Mesenchymal stem cell (in vitro differentiated cells and primary cell): ENCODE measurements at places on chromosomes 2 and 18.

DNA sequence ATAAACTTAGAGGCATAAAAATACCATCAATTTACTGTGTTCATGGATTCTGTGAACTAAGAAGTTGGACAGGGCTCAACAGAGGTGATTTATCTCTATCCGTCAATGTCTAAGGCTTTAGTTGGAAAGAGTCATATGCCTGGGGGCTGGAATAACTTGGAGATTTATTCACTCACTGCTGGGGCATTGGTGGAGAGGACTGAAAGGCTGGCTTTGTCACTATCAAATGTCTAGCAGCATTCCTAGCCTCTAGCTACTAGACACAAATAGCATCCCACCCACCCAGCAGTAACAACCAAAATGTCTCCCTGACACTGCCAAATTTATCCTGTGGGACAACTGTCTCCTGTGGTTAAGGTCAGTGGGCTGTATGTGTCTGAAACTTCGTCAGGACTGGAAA, 71.0 kb downstream of the EVA1A start:
- H3K4me1 ChIP-seq: no peaks in the 10 kb centered on the region
- no peak for DNase-seq
- H3K27me3 ChIP-seq: no peaks in the 10 kb centered on the region
- H3K36me3 ChIP-seq: peaks cover 27% of the 10 kb centered on the region

DNA sequence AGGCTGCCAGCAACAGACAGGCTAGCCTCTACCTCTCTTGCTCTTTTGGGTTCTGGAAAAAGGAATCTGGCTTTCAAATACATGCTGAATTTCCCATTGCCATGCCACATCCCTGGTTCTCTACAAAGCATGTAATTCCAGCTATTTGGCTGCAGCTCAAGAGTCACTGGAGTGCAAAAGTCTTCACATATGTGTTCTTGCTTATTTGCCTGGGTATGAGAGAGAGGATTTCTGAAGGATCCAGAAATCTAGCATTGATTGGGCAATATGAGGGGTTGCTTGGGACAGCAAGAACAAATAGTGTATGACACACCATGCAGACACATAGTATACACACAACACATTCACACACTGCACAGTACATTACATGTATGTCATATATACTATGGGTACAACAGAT, 30.7 kb upstream of the LGALSL start:
- H3K4me1 ChIP-seq: no peaks in the 10 kb centered on the region
- H3K4me3 ChIP-seq: no peak overlapping the region
- H3K36me3 ChIP-seq: no peaks in the 10 kb centered on the region
- H3K27me3 ChIP-seq: no peaks in the 10 kb centered on the region
- no peak for DNase-seq

- H3K36me3 ChIP-seq: no peaks in the 10 kb centered on the region
- no peak overlapping the region for H3K4me3 ChIP-seq
- no peak for DNase-seq
These were observed 30.7 kb upstream of the FANCL start for GRCh38 chr2:58271826-58272225.

- peak; percentile 29 for DNase-seq
- no peak overlapping the region for H3K4me3 ChIP-seq
- no peaks in the 10 kb centered on the region for H3K4me1 ChIP-seq
- no peak overlapping the region for H3K27ac ChIP-seq
- no peaks in the 10 kb centered on the region for H3K27me3 ChIP-seq
These were observed 40.6 kb upstream of the MAP2 start for GRCh38 chr2:209383212-209383611.

DNA sequence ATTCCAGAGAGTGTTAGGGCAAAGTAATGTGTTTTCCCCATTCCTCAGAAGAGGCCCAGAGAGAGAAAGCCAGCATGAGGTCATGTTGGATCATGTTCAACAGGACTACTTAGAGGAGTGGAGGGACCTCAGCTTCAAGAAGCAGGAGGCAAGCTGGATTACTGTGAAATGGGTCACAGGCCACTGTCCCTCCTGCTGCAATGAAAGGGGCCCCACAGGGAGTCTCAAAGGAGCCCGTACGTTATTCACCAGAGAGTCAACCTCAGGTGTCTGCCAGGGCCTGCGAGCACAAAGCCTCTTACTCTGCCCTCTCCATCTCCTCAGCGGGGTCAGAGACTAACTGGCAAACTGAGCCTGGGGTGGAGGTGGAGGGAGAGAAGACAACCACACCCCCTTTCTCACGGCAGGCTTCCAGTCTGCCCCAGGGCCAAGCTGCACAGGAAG, 27.2 kb upstream of the ACYP2 start:
- no peak overlapping the region for H3K27ac ChIP-seq
- DNase-seq: peak; percentile 5
- H3K4me1 ChIP-seq: peaks cover 4% of the 10 kb centered on the region
- no peaks in the 10 kb centered on the region for H3K27me3 ChIP-seq
- no peaks in the 10 kb centered on the region for H3K36me3 ChIP-seq

DNA sequence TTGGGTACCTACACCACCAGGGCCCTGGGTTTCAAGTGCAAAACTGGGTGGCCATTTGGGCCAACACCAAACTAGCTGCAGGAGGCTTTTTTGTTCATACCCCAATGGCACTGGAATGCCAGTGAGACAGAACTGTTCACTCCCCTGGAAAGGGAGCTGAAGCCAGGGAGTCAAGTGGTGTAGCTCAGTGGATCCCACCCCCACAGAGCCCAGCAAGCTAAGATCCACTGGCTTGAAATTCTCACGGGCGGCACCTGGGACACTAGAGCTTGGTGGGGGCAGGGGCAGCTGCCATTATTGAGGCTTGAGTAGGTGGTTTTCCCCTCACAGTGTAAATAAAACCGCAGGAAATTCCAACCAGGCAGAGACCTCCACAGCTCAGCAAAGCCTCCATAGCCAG, 46.0 kb upstream of the FAM110C start:
- H3K4me1 ChIP-seq: no peaks in the 10 kb centered on the region
- no peak overlapping the region for H3K4me3 ChIP-seq

- H3K4me1 ChIP-seq: no peaks in the 10 kb centered on the region
- no peak overlapping the region for H3K27ac ChIP-seq
- no peaks in the 10 kb centered on the region for H3K27me3 ChIP-seq
- no peak overlapping the region for H3K4me3 ChIP-seq
- DNase-seq: no peak
These were observed 217.2 kb upstream of the CCDC150 start for GRCh38 chr2:196422361-196422760.

DNA sequence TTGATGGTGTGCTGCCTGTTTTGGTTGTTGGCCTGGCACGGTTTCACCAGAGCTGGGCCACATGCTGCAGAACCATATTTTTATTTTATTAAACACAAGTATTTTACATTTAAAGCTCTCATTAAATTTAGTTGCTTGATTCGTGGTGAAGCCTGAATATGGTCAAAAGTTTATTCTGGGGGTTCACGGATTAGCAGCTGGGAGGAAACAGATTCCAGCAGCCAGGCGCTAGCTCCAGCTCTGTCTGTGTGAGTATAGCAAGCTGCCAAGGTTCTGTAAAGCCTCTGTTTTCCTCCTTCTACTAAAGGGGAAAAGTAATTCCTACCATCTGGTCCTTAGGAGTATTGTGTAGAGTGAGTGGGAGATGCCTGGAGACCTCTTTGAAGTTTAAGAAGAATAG, 22.5 kb downstream of the GATA6 start:
- no peak overlapping the region for H3K27ac ChIP-seq
- H3K27me3 ChIP-seq: no peaks in the 10 kb centered on the region
- H3K4me1 ChIP-seq: peaks cover 8% of the 10 kb centered on the region
- no peak for DNase-seq

DNA sequence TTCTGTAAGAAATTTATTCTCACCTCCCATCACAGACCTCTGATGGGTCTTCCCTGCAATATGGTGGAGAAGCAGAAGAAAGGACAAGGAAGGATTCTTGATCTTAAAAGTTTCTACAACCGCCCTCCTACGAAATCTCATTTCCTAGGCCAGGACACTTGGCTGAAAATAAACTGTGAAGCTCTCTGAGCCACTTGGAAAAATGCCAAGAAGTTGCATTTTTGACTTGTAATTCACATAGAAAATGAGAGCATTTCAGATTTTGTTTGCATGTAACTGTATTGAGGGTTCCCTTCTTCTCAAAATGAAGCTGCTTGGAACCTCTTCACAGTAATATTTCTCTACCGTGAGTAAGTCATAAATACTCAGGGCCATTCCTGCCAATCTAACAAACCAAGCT, 458.3 kb upstream of the SLC14A2 start:
- H3K27ac ChIP-seq: no peak overlapping the region
- no peaks in the 10 kb centered on the region for H3K36me3 ChIP-seq
- no peaks in the 10 kb centered on the region for H3K27me3 ChIP-seq
- H3K4me3 ChIP-seq: no peak overlapping the region

GRCh38 chr2:62254424-62255266, 58.7 kb downstream of the B3GNT2 start:
- no peak overlapping the region for H3K4me3 ChIP-seq
- H3K27ac ChIP-seq: no peak overlapping the region
- DNase-seq: no peak

- H3K4me3 ChIP-seq: no peak overlapping the region
- H3K27me3 ChIP-seq: peaks cover 39% of the 10 kb centered on the region
- DNase-seq: no peak
- no peaks in the 10 kb centered on the region for H3K4me1 ChIP-seq
- H3K36me3 ChIP-seq: no peaks in the 10 kb centered on the region
These were observed 59.7 kb downstream of the MYO3B start for GRCh38 chr2:170237572-170238120.

DNA sequence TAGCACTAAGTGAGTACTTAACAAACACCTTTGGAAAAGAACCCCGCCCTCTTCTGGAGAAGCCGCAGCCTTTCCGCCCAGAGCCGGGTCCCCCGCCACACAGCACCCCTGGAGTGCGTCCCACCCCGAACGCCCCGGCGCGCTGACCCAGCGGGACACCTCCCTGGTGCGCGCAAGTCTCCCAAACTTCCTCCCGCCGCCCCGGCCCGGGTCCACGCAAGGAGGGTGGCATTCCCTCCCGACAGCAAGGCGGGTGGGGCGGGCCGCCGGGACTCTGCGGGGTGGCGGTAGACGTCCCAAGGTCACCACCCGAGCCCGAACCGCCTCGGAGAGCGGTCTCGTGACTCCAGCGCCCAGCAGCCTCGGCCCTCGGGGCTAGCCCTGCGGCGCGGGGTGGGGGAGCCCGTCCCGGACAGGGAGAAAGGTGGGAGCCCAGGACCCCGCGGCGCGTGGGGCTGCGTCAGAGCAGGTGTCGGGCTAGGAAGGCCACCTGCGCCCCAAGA, 598 bp downstream of the CCDC93 start:
- H3K27me3 ChIP-seq: no peaks in the 10 kb centered on the region
- H3K4me3 ChIP-seq: peak overlapping the region; percentile 99
- no peaks in the 10 kb centered on the region for H3K36me3 ChIP-seq
- H3K27ac ChIP-seq: no peak overlapping the region

DNA sequence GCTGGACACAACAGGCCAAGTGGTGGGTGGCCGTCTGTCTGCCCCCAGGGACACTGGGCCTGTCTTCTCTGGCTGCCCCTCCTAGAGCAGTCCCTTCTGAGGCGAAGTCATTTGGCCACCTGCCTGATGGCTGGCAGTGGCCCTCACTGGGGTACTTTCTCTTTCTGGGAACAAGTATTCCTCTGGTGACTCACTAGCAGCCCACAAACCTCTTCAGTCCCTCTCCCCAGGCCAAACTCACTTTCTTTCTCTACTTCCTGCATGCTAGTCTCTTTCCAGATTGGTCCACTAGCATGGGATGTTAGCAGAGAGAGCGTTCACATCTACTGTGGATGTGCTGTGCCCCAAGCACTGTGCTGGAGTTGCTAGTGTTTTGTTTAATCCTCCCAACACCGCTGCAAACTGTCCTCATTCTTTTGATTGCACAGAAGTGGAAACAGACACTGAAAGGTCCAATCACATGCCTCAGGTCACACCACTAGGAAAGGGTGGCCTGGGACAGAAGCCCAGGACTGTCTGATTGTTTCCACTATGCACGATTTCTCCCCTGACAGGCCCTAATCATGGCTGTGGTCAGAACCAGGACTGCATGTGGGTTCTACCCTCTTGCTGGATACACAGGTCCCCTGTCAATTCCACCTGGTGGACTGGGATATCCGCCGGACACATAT, 5.2 kb downstream of the DYSF start:
- peaks cover 55% of the 10 kb centered on the region for H3K27me3 ChIP-seq
- peaks cover 67% of the 10 kb centered on the region for H3K4me1 ChIP-seq
- peaks cover 29% of the 10 kb centered on the region for H3K36me3 ChIP-seq
- peak overlapping the region; percentile 78 for H3K27ac ChIP-seq
- H3K4me3 ChIP-seq: no peak overlapping the region

DNA sequence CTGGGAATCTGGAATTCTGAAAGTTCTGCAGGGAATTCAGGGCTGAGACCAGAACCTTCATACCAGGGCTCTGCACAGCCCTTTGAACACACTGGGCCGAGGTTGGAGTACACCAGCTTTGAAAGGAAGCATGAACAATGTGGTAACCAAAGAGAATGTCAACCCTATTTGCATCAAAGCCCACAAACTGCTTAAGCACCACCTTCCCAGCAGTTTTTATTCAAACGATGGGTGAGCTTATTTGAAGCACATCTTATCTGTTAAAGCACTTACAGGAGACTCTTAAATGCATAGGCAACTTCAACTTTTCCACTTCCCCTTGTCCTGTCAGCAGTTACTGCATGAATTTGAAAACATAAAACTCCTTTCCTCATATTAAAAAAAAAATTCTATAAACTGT, 96.6 kb downstream of the TXNL1 start:
- no peaks in the 10 kb centered on the region for H3K36me3 ChIP-seq
- no peaks in the 10 kb centered on the region for H3K4me1 ChIP-seq
- no peak overlapping the region for H3K4me3 ChIP-seq
- no peak overlapping the region for H3K27ac ChIP-seq
- no peak for DNase-seq

- no peaks in the 10 kb centered on the region for H3K4me1 ChIP-seq
- H3K27ac ChIP-seq: no peak overlapping the region
- no peak for DNase-seq
- H3K27me3 ChIP-seq: peaks cover 3% of the 10 kb centered on the region
- no peak overlapping the region for H3K4me3 ChIP-seq
These were observed 105.2 kb downstream of the LYPD6B start for GRCh38 chr2:149143734-149144133.

- no peak overlapping the region for H3K27ac ChIP-seq
- no peaks in the 10 kb centered on the region for H3K27me3 ChIP-seq
- H3K4me3 ChIP-seq: no peak overlapping the region
- no peak for DNase-seq
- H3K4me1 ChIP-seq: peaks cover 2% of the 10 kb centered on the region
These were observed 147.1 kb downstream of the FMNL2 start for GRCh38 chr2:152481881-152482583.

DNA sequence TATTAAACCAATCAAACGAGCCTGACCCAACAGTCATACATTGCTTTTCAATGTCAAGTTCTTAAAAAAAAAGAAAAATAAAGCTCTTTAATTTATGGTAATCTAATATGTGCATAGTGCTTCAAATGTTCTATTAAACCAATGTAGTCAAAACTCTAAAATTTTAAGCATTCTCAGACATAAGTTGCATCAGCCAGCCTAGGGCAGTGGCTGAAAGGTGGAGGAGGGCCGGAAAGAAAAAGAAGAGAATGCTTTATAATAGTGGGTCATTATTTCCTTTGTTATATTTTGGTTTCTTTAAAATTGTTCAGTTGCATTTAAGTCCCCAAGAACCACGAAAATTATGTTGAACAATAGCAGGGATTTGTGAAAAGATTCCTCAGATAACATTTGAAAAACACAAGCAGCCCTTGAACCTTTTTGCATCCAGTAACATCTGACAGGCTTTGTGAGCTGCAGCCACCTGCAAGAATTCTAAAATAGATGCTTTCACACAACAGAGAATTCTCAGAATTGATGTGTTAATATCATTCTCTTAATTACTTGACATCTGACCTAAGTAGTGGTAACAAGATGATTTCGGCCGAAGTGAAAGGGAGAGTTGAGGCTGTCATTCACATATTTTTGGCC, 252.1 kb downstream of the CDCA7 start:
- no peaks in the 10 kb centered on the region for H3K36me3 ChIP-seq
- no peaks in the 10 kb centered on the region for H3K4me1 ChIP-seq
- no peaks in the 10 kb centered on the region for H3K27me3 ChIP-seq
- H3K27ac ChIP-seq: no peak overlapping the region
